AG04450 (cell line): ENCODE measurements at places on chromosomes 3 and 15.

DNA sequence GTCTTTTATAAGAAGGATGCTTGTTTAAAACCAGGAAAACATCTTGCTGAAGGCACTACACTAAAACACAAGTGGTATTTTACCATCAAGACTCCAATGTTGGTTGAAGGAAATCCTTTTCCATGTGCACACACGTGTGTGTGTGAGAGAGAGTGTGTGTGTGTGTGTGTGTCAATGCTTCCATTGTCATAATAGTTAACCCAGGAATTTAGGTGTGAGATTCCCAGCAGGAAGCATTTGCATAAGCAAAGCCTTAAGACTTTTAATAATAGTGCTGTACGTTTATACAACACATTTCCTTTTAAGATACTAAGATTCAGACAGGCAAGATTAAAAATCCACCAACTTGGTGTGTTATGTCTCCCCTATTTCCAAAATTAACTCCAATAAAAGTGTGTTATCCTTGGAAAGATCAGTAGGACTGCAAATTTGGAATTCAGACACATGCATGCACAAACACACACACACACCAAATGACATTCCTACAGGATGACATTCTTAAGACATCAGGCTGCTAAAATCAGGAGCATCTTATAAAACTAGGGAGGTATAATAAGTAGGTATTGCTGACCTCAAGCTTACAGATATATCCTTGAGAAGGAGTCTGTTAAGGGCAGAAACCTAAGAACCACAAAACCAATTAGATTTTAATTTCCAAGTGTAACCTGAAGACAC, 18.3 kb downstream of the LMCD1 start:
- DNase-seq = no peak

GRCh38 chr3:44931791-44932190, 44.2 kb downstream of the ZDHHC3 start:
- DNase-seq = no peak

DNA sequence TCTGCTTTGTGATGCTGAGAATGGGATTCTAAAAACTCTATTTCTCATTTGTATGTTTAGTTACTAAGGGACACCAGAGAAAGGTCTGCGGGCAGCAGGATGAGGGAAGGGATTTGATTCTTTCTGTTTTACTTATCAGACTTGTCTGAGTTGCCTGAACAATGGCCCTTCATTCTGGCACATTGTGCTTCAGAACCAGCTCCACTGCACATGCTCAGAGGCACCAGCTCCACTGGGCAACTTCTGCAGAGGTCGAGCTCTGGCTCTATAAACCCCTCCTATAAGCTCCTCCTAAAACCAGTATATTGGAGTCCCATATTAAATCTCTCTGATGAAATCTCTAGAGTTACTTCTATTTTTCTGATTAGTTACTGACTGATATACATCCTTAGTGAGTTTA, 453.2 kb upstream of the CDIN1 start:
- no peak for DNase-seq

DNA sequence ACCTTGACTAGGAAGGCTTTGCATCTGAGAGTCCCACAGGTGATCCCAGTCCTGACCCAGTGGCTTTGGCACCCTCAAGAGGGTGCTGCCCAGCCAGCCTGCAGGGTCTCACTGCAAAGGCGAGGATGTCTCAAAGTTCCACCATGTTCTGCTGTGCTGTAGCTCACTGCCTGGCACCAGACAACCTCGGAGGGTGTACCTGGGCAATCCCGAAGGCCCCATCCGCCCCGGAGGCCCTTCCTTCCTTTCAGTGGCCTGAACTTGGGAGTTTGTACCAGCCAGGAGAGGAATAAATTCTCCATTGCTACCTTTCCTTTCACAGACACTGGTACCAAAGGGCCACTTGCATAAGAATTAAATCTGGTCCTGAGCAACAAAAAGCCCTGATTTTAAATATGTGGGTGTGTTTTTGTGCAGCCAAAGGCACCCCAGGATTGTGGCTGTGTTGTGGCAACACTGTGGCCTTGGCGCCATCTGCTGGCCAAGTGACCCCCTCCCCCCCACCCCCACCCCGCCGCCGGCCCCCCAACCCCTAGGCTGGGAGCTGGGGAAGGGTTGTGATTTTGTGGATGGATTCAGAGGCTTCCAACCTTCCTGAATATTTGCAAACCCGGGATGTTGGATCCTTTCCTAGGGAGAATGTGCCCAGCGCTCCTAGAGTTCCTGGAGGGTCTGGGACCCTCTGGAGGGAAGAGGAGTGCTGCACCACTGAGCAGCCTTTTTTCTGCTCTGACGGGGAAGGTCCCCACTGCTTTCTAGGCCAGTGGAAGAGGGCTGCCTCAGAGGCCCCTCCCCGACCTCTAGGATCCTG, 9.7 kb upstream of the PTPN23 start:
- DNase-seq = no peak

DNA sequence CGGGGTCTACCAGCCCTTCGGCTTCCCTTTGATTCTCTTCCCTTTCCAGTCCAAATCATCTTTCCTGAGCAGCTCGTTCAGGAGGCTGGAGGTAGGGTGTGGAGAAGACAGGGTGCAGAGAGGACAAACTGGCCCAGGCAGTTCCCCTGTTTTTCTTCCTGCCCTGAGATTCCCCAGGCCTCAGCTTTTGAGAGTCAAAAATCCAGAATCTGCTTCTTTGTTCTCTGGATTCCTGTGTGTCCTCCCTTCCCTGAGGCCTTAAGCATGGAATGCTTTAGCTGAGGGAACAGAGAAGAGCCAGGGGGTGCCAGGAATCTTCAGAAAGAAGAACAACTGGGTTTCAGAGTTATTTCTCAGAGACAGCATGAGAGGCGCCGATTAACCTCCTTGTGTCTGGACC, 26.7 kb upstream of the LRTM1 start:
- no peak for DNase-seq

DNA sequence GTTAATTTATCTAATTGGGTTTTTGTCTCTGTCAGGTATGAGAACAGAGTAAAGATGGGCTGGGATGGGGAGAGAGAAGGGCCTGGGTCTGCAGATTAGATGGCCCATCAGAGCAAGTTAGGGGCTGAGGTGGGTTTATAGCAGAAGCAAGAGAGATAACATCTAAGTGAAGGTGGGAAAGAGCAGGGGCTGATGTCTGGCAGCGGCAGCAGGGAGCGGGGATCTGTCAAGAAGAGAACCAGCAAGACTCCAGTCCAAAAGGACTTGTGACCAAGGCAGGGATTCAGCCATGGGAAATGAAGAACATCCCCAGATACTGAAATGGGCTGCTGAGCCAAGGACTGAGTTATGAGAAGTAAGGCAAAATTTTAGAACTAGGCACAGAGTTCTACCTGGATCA, 320.6 kb upstream of the TBL1XR1 start:
- no peak for DNase-seq

- DNase-seq = no peak
Observed at GRCh38 chr3:41247055-41248004, 48.0 kb downstream of the CTNNB1 start.

DNA sequence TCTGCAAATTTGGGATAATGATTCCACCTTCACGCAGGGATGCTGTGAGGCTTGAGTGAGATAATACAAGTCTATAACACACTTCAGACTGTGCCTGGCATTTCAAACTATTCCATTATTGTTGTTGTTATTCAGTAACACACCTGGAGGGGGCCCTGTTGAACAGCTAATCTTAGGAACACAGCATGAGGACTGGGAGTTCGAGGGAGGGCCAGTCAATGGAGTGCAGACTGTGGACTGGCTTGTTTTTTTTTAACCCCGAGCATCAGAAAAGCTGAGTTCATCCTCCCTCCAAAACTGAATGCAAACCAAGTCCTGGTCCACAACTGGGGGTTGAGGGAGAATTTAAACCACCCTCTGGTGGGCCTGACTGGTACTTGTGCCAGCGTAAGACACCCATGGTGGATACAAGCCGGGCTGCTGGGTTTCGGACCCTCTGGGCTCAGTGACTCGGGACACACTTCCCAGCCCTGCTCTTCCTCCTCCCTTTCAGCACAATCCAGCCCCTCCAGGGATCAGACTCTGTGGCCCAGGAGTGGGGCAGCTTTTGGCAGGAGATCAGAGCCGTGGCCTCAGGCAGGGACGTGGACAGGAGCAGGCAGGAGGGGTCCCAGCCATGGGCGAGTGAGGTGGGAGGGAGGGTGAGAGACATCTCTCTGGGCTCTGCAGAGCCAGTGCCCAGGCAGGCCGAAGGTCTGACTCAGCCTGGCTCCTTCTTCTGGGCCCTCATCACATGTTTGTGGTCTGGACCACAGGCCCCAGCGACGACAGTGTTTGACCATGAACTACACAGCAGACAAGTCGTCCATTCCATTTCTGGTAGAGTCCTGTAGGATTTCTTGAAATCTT, 36.3 kb upstream of the MEX3B start:
- peak; percentile 63 for DNase-seq

- no peak for DNase-seq
Observed at GRCh38 chr15:43966646-43967045, 139.8 kb downstream of the WDR76 start.

DNA sequence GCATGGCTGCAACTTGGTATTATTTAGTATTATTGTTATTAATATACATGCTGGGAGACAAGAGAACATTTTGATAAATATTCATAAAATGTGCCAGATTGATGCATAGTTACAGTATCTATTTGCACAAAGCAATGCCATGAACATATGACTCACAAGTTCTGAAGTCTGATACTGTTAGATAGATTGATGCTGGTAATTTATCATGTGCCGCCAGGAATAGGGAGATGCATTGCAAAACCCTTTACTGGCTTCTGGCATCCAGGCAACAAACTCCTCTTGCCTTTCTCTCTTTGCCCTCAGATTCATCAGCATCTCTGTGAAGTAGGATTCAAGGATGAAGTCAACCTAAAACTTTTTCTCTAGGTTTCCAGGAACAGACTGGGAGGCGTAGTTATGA, 41.0 kb upstream of the SLC25A26 start:
- DNase-seq = no peak

DNA sequence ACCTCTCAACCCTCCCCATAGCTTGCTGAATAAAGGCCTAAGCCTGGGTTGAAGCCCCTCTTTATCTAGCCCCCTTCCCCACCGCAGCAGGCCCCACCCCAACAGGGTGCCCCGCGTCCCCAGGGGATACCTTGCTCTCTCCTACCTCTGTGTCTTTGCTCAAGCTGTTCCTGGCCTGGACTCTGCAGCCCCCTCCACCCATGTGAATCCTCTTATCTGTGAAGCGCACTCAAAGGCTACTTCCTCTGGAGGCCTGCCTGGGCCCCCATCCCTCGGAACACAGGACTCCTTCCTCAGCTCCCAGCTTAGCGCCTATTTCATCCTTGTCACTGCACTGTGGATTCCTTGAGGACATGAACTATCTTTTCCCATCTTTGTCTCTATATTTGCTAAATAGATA, 61.4 kb upstream of the HERC1 start:
- no peak for DNase-seq

GRCh38 chr3:125643172-125643571, 47.9 kb upstream of the OSBPL11 start:
- no peak for DNase-seq

DNA sequence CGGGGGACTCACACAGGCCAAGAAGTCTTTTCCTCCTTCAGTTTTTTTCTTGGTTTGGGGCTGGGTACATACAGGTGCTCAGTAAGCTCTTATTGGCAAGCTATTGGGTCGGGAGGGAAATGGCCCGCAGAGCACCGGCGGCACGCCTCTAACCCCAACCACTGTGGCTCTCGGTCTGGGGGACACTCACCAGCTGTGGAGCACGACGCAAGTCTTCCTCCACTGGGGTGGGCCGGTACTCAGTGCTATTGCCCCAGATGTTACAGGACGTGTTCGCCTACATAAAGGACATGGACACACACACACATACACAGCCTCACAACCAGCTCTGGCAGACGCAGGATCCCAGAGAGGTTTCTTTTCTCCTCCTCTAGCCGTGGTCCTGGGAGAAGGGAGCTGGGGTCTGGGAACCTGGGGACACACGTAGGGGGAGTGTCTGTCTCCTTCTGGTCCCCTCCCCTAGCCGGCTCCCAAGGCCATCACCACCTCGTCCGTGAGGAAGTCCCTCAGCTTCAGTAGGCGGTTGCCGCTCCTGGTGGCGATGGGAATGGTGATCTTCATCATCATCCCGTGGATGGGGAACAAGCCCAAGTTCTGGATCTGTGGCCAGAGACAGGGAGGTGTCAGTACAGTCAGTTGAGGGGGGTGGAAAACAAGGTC, 33.4 kb downstream of the FEM1B start:
- no peak for DNase-seq

- no peak for DNase-seq
Observed at GRCh38 chr3:63386568-63386967, 108.5 kb downstream of the SYNPR start.

DNA sequence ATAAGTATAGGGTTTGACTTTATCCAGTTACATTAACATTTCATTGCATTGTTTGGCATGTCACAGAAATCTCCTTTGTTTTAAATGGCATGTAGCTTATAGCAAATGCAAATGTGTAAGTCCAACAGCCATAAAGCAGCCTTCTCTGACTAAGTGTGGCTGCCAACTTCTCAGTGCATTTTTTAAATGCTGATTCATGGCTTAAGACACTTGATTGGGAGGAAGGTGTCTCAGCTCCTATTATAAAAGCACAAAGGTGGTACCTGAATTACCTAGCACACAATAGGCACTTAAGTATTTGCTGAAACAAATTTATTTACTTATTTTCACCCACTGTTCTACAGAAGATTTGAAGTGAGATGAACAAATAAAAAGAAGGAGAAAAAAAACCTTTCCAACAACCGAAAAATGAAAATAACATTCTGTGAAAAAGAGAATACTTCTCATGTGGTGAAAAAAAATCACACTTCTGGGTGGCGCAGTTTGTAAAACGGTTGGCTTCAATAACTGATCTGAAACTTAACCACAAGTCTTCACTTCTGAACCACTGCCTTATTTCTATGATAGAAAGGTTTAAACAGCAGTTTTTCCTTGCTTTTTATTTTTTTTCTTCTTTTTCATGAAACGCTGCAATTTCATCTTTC, 105.5 kb upstream of the ICE2 start:
- no peak for DNase-seq

- DNase-seq = peak; percentile 27
Observed at GRCh38 chr3:169846458-169847193, 23.1 kb downstream of the LRRC31 start.

- no peak for DNase-seq
Observed at GRCh38 chr15:39434751-39435238, 146.1 kb upstream of the THBS1 start.

DNA sequence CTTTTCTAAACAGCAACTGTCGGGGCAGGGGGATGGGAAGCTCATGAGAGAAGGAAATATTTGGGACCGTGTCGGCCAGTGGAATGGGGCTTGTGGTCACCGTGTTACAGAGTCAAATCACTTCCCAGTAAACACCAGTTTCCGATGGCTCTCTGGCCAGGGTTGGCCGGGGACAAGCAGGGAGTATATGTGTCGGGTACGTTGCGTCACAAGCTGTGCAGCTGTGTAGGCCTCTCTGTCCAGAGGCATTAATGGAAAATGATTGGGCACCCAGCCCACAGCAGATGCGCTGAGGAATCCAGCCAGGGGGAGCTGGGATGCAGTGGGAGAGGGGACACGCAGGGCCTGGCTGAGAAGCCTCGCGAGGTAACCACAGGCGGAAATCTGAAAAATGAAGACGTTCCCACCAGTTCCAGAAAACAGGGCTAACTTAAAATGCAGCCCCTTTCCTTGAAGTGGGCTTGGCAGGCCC, 15.8 kb upstream of the ALDH1A3 start:
- DNase-seq = peak; percentile 55
